ENCODE measurements at places on chromosomes 4 and X. TPM values are rescaled to one million over a fixed set of nuclear protein-coding genes. Genes with fewer than 3 reads are reported as not detected.

The GUF1 gene
- polyA plus RNA-seq, result 30.0 TPM

The SPIN2A gene
- 2.1 TPM for polyA plus RNA-seq

The SSX2B gene
- not detected for polyA plus RNA-seq

The PAGE2 gene
- 0.15 TPM for polyA plus RNA-seq

The TEX11 gene
- 0.09 TPM for polyA plus RNA-seq

The MTNR1A gene
- 0.48 TPM for polyA plus RNA-seq

The FAM133A gene
- 0.24 TPM for polyA plus RNA-seq

The RBMXL3 gene
- polyA plus RNA-seq, result not detected

The CC2D2A gene
- polyA plus RNA-seq, result 16.4 TPM

The NHSL2 gene
- polyA plus RNA-seq, result 3.3 TPM

The ADH1A gene
- 1.3 TPM for polyA plus RNA-seq

The ADH1B gene
- 9.6 TPM for polyA plus RNA-seq

The STK32B gene
- 1.6 TPM for polyA plus RNA-seq

DNA sequence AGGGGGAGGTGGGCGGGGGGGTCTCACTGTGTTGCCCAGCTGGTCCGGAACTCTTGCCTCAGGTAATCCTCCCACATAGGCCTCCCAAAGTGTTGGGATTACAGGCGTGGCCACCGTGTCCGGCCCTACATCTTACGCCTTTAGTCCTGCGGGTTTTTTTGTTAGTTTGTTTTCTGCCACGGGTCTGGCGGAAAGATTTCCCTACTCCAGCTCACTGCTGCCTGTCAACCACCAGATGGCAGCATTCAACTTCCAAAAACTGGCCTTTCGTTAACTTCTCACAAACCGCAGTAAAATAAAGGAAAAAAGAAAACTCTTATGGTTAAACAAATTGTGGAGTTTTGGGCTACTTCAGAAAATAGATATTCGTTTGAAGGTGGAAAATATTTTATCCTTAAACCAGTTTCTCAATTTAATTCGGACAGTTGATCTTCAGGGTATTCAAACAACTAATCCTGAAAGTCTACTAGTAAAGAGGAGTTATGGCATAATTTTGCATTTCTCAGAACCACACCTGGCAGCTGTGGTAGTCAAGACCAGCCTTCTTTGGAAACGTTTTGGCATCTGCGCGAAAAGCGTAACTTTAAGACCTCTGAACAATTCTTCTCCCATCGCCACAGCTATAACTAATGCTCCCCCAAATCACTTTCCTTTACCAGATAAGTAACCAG lies 41.1 kb downstream of the LUZP4 start:
- no peaks in the 10 kb centered on the region for H3K4me1 ChIP-seq
- no peak overlapping the region for H3K27ac ChIP-seq
- H3K36me3 ChIP-seq, result no peaks in the 10 kb centered on the region
- peak; percentile 26 for DNase-seq
- H3K27me3 ChIP-seq, result no peaks in the 10 kb centered on the region
- no peak overlapping the region for H3K4me3 ChIP-seq

DNA sequence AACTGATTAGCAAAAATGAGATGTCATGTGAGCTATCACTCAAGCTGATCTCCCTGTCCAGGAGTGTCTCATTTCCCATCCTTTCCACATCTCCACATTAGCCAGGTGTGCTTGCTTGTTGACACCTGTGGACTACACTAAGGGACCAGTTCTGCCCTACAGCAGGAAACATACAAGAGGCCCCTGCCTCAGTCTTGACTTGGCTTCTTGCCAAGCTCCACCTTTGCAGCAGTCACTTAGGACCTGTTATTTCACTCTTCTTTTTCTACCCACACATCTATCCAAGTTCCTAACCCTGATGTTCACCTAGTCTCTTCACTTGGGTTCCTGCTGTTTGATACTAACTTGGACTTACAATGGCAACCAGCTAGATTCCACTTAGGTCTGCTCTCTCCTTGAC lies 13.2 kb downstream of the FRMD7 start:
- H3K4me3 ChIP-seq, result no peak overlapping the region
- H3K27ac ChIP-seq, result no peak overlapping the region
- H3K4me1 ChIP-seq, result no peaks in the 10 kb centered on the region
- H3K27me3 ChIP-seq, result no peaks in the 10 kb centered on the region
- no peaks in the 10 kb centered on the region for H3K36me3 ChIP-seq

DNA sequence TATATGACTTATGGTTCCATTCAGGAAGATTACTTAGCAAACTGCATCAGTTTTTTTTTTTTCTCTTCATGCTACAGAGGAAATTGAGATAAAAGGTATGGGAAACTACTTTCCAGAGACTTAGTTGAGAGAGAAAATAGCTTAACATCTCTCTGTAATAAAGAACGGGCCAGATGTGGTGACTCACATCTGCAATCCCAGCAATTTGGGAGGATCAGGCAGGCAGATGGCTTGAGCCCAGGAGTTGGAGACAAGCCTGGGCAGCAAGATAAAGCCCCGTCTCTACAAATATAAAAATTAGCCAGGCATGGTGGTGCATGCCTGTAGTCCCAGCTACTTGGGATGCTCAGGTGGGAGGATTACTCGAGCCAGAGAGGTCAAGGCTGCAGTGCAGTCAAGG lies 271.2 kb upstream of the TENM3 start:
- H3K27ac ChIP-seq, result no peak overlapping the region
- H3K4me1 ChIP-seq, result no peaks in the 10 kb centered on the region
- H3K4me3 ChIP-seq, result no peak overlapping the region
- no peaks in the 10 kb centered on the region for H3K36me3 ChIP-seq
- DNase-seq, result no peak
- H3K27me3 ChIP-seq, result no peaks in the 10 kb centered on the region

DNA sequence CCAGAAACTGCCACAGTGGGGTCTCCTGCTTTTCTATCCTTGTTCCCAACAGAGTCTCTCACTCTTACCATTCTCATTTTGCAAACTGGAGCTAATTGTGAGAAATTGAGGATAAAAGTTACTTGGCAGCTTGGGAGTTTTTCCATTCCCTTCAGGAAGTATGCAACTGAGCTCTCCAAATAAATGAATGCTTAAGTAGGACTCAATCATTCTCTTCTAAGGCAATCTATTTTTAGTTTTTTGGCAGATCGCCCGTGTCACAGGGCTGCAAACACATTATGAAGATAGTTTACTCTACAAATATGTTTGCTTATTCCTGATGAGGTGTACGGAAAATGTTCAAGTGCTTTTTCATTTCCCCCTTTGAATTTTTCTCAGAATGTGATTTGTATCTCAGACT lies 5.3 kb downstream of the ASB11 start:
- peak; percentile 4 for DNase-seq
- H3K27me3 ChIP-seq, result no peaks in the 10 kb centered on the region

- peaks cover 3% of the 10 kb centered on the region for H3K4me1 ChIP-seq
- H3K27me3 ChIP-seq, result no peaks in the 10 kb centered on the region
- H3K27ac ChIP-seq, result peak overlapping the region; percentile 52
- no peak overlapping the region for H3K4me3 ChIP-seq
- H3K36me3 ChIP-seq, result no peaks in the 10 kb centered on the region
Measured at GRCh38 chr4:81651243-81651899, 179.7 kb upstream of the RASGEF1B start.

GRCh38 chrX:17299206-17299605 lies 75.8 kb upstream of the NHS start:
- no peak for DNase-seq
- no peak overlapping the region for H3K4me3 ChIP-seq
- H3K4me1 ChIP-seq, result peaks cover 5% of the 10 kb centered on the region
- no peaks in the 10 kb centered on the region for H3K36me3 ChIP-seq
- H3K27me3 ChIP-seq, result no peaks in the 10 kb centered on the region
- H3K27ac ChIP-seq, result no peak overlapping the region

- no peaks in the 10 kb centered on the region for H3K36me3 ChIP-seq
- H3K27ac ChIP-seq, result no peak overlapping the region
- no peak for DNase-seq
- H3K4me1 ChIP-seq, result peaks cover 4% of the 10 kb centered on the region
- no peaks in the 10 kb centered on the region for H3K27me3 ChIP-seq
- H3K4me3 ChIP-seq, result no peak overlapping the region
Measured at GRCh38 chr4:39642885-39643552, 4.4 kb upstream of the SMIM14 start.

- peak; percentile 19 for DNase-seq
- H3K27me3 ChIP-seq, result no peaks in the 10 kb centered on the region
- H3K4me3 ChIP-seq, result no peak overlapping the region
- no peak overlapping the region for H3K27ac ChIP-seq
- no peaks in the 10 kb centered on the region for H3K4me1 ChIP-seq
- H3K36me3 ChIP-seq, result no peaks in the 10 kb centered on the region
Measured at GRCh38 chrX:106707771-106708454, 18.6 kb upstream of the RNF128 start.

GRCh38 chr4:20249333-20249732 lies 2.4 kb upstream of the SLIT2 start:
- H3K27me3 ChIP-seq, result peaks cover 29% of the 10 kb centered on the region
- H3K36me3 ChIP-seq, result no peaks in the 10 kb centered on the region
- H3K4me3 ChIP-seq, result no peak overlapping the region
- H3K27ac ChIP-seq, result no peak overlapping the region

DNA sequence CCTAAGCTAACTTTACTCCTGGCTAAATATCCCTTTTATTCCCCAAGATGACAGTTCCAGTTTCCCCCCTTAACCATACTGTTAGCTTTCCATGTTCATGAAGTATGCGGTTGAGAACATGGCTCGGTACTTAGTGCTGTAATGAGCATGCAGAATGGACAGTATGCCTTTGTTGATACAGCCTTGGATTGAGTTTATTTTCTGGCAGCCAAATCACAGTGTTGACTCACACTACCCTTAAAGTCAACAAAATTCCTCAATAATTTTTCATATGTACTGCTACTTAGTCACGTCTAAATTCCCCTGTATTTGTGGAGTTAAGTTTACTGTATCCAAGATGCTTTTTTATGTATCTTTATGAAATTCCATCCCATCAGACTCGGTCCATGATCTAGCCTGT lies 1.4 kb upstream of the VEGFC start:
- no peaks in the 10 kb centered on the region for H3K36me3 ChIP-seq
- peaks cover 24% of the 10 kb centered on the region for H3K27me3 ChIP-seq
- DNase-seq, result no peak
- peaks cover 3% of the 10 kb centered on the region for H3K4me1 ChIP-seq
- no peak overlapping the region for H3K27ac ChIP-seq

GRCh38 chrX:115650916-115651315 lies 89.9 kb downstream of the PLS3 start:
- H3K36me3 ChIP-seq, result peaks cover 5% of the 10 kb centered on the region
- H3K4me1 ChIP-seq, result no peaks in the 10 kb centered on the region
- no peaks in the 10 kb centered on the region for H3K27me3 ChIP-seq
- no peak for DNase-seq

DNA sequence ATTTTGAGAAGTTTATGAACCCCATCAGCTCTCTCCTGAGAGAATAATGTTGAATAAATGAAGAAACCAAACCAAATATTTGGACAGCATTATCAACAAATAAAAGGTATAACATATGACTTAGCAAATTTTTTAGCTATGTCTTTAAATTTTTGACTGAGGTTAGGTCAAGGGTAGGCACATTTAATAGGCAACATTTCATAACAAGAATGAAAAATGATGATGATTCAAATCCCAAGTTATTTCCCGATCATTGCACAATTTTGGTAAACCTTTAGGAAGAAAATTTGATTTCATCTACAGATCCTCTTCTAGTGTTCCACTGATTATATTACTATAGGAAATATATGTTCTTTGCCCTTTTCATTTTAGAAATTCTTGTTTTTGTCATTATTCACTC lies 123.7 kb upstream of the TLR3 start:
- no peaks in the 10 kb centered on the region for H3K36me3 ChIP-seq
- no peaks in the 10 kb centered on the region for H3K4me1 ChIP-seq
- H3K27me3 ChIP-seq, result no peaks in the 10 kb centered on the region
- H3K27ac ChIP-seq, result no peak overlapping the region
- DNase-seq, result no peak

DNA sequence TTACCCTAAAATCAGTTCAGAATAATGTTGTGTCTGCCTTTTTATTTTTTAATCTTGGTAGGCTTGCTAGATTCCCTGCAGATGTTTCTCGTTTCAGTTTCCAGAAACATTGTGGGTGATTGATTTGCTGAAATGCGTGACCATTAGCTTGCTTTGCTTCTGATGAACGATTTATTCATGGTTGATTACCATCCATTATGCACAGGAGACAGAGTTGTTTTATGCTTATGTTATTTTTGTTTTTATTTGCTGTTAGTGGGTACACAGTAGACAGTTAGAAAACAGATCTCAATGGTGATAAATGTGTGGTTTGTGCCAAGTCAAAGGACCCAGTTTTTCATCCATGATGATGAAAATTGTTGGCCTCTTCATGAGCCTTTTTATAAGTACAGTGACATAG lies 455.6 kb upstream of the BOD1L1 start:
- no peaks in the 10 kb centered on the region for H3K27me3 ChIP-seq
- DNase-seq, result no peak
- H3K4me1 ChIP-seq, result no peaks in the 10 kb centered on the region
- no peak overlapping the region for H3K27ac ChIP-seq
- H3K36me3 ChIP-seq, result no peaks in the 10 kb centered on the region

DNA sequence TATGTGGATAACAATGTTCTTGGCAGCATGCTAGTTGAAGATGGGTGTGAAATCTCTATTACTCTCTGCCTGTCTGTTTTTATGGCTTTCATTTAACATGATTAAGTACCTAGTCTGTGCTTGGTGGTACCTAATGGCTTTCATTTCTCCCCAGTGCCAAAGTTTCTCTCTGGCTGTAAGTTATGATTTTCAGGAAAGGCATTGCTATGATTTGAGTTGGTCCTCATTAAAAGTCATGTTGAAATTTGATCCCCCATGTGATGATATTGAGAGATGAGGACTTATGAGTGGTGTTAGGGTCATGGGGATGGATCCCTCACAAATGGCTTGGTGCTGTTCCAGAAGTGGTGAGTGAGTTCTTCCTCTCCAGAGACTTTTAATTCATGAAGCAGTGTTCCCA lies 162.4 kb upstream of the IL15 start:
- H3K36me3 ChIP-seq, result no peaks in the 10 kb centered on the region
- H3K27me3 ChIP-seq, result no peaks in the 10 kb centered on the region
- no peak for DNase-seq
- no peak overlapping the region for H3K27ac ChIP-seq
- H3K4me3 ChIP-seq, result no peak overlapping the region
- no peaks in the 10 kb centered on the region for H3K4me1 ChIP-seq

- no peaks in the 10 kb centered on the region for H3K4me1 ChIP-seq
- no peak overlapping the region for H3K27ac ChIP-seq
- no peaks in the 10 kb centered on the region for H3K27me3 ChIP-seq
Measured at GRCh38 chrX:16559206-16559619, 90.7 kb upstream of the S100G start.

DNA sequence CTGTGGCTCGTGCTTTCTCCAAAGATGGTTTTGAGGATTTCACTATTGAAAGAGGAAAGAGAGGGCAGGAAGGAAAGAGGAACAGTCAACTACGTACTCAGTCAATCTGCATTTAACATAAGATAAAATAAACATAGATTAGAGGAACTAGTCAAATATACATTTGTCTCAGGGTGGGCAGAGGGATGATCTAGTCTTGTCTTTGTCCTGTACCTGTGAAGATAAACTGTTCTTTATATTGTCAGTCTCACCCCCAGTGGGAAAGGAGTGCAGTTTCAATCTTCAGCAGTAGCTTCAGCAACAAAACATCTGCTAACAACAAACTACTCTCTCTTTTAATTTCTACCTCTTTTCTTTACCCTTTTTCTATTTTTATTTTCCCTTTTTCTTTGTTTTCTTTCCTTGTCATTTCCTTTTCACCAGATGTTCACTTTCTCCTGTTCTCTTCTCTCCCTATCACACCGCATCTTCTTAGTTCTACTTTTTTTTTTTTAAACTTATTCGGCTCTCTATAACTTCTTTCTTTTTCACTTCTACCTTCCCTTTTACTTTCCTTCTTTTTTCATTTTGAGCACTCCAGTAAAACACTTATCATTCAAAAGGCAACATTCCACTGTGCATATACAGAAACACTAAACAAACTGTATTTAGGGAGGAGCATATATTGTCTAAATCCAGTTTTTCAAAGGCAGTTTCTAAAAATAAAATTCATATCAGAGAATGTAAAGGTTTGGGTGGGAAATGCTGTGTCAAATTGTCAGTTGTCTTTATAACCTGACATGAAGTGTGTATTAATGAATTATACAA lies 51.4 kb upstream of the GUCY1A1 start:
- H3K27me3 ChIP-seq, result no peaks in the 10 kb centered on the region
- no peak overlapping the region for H3K4me3 ChIP-seq
- H3K36me3 ChIP-seq, result no peaks in the 10 kb centered on the region
- no peak overlapping the region for H3K27ac ChIP-seq

Data from large intestine (tissue), 12 donors.